ENCODE measurements at places on chromosomes 3 and 15.

- H3K4me1 ChIP-seq, result no peaks in the 10 kb centered on the region
- DNase-seq, result no peak
- H3K36me3 ChIP-seq, result no peaks in the 10 kb centered on the region
- no peaks in the 10 kb centered on the region for H3K27me3 ChIP-seq
- no peak overlapping the region for H3K27ac ChIP-seq
Observed at GRCh38 chr3:70360979-70361760, 48.7 kb upstream of the MDFIC2 start.

GRCh38 chr3:10600296-10600714, 94.9 kb upstream of the ATP2B2 start:
- H3K4me3 ChIP-seq, result no peak overlapping the region
- no peaks in the 10 kb centered on the region for H3K27me3 ChIP-seq
- peaks cover 26% of the 10 kb centered on the region for H3K4me1 ChIP-seq
- H3K27ac ChIP-seq, result no peak overlapping the region
- no peaks in the 10 kb centered on the region for H3K36me3 ChIP-seq

GRCh38 chr3:68306571-68306970, 625.8 kb downstream of the TAFA4 start:
- H3K27ac ChIP-seq, result no peak overlapping the region
- H3K4me1 ChIP-seq, result no peaks in the 10 kb centered on the region
- H3K4me3 ChIP-seq, result no peak overlapping the region
- DNase-seq, result no peak
- H3K27me3 ChIP-seq, result no peaks in the 10 kb centered on the region

- H3K4me1 ChIP-seq, result no peaks in the 10 kb centered on the region
- H3K27ac ChIP-seq, result no peak overlapping the region
- no peak overlapping the region for H3K4me3 ChIP-seq
- no peaks in the 10 kb centered on the region for H3K36me3 ChIP-seq
- no peak for DNase-seq
Observed at GRCh38 chr15:58530056-58530590, 98.3 kb downstream of the LIPC start.

DNA sequence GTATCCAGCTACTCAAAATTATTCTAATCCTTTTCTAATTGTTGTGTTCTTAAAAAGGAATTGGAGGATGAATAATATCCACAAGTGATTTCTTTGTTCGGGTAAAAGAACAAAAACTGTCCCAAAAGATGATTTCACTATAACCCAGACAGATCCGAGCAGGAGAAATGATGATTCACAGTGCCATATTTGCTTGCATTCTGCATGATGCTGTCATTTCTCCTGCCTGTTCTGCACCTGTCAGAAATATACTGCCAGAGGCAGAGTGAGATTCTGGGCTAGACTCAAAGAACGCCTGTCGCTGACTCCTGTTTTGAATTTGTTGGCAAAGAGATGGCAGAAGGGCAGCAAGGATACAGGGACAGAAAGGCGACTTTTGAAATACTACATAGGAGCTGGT, 34.7 kb upstream of the SLC24A5 start:
- H3K27ac ChIP-seq, result no peak overlapping the region
- no peak overlapping the region for H3K4me3 ChIP-seq
- no peaks in the 10 kb centered on the region for H3K4me1 ChIP-seq

GRCh38 chr3:188890572-188891270, 281.1 kb upstream of the TPRG1 start:
- no peak for DNase-seq
- H3K4me1 ChIP-seq, result no peaks in the 10 kb centered on the region
- no peaks in the 10 kb centered on the region for H3K27me3 ChIP-seq
- no peaks in the 10 kb centered on the region for H3K36me3 ChIP-seq
- no peak overlapping the region for H3K4me3 ChIP-seq
- H3K27ac ChIP-seq, result no peak overlapping the region
